ENCODE measurements at places on chromosomes 3 and 15.
A peak's percentile ranks its signal among the peaks of the same experiment; 100 is the strongest.

DNA sequence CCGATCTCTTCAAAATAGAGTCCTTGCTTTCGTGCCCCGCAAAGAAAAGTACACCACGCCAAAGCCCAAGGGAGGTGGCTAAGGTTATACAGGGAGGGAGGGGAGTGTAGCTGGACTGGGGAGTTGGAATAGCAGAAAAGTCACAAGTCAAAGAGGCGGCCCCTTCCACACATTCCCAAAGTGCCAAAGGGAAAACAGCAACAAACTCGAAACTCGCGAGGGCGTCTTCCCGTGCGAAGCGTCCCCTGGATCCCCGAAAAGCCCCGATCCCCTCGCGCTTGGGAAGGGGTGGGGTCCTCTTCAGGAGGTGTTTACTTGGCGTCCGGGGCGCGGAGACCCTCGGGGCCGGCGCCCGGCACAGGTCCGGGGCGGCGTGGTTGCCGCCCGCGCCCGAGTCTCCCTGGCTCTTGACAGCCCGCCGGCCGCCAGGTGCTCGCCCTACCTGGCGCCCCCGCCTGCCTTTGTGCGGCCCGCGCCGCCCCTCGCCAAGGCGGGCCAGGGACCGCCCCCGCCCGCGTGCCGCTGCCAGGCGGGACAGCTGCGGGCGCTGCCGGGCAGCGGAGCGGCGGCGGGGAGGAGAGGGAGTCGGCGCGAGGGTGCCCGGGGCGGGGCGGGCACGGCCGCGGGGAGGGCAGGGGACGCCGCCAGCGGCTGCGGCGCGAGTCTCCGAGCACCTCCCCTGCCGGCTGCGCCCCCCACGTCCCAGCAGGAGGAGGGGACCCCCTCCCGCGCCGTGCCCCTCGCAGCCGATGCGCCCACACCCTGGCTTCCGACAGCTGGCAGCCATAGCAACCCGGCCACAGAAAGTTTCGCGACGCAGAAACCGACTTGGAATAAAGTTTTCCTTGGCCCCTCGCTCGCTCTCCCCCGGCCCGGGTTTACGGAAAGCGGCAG is 966 bp downstream of the MYO1E start:
- DNase-seq: peak; percentile 30

DNA sequence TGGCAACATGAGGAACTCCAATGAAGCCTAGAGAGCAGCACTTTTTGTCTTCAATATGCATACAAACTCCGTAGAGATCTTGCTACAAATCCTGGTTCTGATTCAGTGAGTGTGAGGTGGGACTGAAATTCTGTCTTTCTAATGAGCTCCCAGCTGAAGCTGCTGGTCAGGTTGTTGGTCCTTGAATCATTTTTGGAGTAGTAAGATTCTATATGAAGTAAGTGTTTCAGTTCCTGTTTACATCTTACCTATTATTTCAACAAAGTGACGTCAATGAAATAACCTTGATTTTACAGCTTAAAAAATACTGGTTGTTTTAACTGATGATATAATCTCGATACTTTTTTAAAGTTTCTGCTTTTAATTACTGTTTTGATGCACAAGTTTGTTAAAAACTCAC is 33.9 kb downstream of the SHQ1 start:
- no peak for DNase-seq

DNA sequence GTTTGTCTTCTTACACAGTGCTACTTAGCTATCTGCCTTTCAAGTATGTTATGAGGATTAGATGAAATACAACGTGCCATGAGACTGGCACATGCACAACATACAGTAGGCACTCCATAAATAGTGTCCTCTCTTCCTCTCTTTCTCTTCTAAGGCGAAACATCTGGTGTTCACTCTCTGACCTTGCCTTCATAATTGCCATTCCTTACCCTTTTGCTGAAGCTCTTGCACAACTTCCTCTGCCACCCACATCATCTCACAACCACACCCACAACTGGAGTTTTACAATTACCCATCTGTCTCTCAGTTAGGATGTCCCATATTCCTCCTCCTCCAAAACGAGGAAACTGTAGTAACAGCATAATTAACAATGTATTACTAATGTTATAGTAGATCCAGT is 26.4 kb upstream of the ACP3 start:
- DNase-seq: no peak

DNA sequence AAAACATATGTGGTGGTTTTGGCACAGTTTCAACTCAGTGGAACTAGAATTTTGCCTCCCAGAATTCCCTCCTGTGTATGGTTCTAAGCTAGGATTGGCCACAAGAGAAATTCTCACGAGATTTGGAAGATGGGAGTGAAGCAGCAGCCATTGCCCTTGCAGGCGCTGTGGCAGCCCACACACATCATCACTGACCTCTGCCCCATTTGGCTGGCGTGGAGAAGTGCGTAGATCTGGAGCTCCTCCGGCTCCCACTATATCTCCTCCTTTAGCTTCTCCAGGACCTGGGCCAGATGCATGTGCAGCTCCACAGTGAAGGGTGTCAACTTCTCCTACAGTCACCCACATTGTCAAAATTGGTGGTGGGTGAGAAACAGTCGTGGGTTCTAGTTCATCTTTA is 199.6 kb downstream of the EFHB start:
- no peak for DNase-seq

GRCh38 chr3:61114316-61114953 is 136.8 kb downstream of the FHIT start:
- no peak for DNase-seq

DNA sequence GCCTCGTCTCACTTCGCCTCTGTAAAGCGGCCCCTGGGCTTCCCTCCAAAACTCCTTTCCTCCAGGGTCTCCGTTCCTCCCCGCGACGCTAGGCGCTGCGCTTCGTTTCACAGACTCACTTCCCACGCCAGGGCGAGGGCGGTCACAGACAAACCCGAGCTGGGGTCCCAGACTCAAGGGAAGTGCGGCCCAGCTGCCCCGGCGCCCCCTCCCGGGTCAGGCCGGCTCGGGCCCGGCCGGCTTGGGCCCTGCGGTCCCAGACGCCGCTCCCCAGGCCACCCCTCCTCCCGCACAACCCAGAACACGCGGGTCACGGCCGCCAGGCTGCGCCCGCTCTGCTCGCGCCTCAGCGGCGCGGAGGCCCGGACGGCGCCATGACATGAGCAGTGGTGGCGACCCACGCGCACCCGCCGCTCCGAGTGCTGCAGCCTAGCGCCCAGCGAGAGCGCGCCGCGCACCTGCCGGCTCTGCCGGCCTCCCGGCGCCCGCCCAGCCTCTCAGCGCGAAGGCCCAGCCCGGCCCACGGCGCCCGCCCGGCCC is 547 bp downstream of the NUP210 start:
- peak; percentile 22 for DNase-seq

- no peak for DNase-seq
These were observed 88.4 kb upstream of the TLE3 start for GRCh38 chr15:70186152-70186551.

GRCh38 chr3:161104561-161105551 is at the start of gene B3GALNT1:
B3GALNT1 (minus strand) TSS chr3:161105349; CDS start chr3:161086754, 18,595 bp downstream.
- DNase-seq: peak; percentile 67

DNA sequence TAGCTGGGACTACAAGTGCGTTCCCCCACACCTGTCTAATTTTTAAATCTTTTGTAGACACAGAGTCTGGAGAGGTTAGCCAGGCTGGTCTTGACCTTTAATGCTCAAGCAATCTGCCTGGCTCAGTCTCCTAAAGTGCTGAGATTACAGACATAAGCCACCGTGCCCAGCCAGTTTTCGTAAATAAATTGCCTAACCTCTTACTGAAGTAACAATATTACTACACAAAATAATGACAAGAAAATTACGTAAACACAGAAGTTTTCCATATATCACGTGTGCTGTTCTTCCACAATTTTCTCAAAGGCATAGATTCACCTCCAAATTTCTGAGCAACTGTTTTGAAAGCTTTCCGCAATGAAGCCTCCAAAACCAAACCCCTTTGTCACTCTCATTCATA is 58.1 kb upstream of the PROK2 start:
- DNase-seq: no peak

DNA sequence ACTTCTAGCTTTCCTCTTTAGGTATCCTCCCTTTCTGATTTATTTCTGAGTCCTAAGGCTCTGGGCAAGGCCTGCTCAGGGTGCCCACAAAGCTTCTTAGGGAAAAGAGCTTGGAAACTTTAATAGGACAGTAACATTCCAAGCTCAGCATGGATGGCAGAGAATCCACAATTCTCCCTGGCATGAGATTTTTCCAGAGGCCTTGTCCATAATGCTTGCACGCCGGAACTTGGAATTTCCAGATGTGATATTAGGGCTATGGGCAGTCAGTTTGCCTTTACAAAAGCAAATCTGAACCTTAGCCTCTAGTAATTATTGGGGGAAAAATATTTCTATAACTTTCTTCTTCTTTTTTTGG is 139.0 kb upstream of the RBMS3 start:
- no peak for DNase-seq

GRCh38 chr3:9730657-9731205 is 804 bp upstream of the BRPF1 start:
- DNase-seq: peak; percentile 54

DNA sequence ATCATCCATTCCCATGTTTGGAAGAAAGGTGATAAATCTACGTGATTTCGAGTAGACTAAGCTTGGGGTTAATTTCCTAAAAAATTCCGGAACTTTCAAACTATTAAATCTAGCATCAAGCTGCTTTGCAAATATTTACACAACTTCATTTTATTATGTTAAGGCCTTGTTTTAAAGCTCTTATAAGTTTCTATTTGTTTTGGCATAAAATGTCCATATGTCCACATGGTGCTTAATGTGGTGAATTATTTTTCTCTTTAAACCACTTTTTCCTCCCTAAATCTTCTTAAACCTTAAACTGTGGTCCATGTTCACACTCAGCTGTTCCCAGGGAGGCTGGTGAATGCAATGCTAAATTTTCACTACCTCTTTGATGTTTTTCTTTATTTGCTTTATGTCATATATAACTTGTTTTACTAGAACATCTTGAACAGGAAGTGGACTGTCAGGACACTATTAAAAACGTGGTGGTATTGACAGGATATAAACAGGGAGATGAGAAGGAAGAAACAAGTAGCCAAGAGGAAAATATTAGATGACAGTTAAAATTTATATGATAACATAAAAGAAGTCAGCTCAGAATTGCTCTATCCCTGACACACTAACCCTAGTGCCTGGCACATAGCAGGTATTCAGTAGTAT is 72.5 kb upstream of the AGTR1 start:
- no peak for DNase-seq
